ENCODE measurements at places on chromosomes 5 and 9. TPM values are rescaled to one million over a fixed set of nuclear protein-coding genes. Genes with fewer than 3 reads are reported as not detected.

Gene NSD1
- total RNA-seq, result 14.3 TPM

GRCh38 chr9:99262949-99263418 lies 40.9 kb downstream of the SEC61B start:
- no peak for DNase-seq

Gene SIT1
- not detected for total RNA-seq

DNA sequence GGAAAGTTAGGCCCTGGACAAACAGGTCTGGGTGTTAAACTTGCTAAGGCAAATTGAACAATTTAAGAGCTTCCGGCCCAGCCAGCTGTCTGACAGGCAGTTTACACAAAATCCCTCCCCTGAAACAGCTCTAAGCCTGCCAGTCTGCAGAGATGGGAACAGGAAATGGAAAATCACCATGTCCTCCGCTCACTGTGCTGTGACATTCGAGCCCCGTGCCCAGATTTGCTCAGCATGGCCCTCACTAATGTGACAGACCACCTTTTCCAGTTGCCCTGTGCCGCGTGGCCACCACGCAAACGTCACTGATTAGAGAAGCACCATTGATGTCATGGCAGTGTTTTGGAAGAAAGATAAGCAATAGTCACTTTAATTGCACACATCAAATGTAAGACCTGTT lies 41.0 kb downstream of the CCNJL start:
- no peak for DNase-seq

DNA sequence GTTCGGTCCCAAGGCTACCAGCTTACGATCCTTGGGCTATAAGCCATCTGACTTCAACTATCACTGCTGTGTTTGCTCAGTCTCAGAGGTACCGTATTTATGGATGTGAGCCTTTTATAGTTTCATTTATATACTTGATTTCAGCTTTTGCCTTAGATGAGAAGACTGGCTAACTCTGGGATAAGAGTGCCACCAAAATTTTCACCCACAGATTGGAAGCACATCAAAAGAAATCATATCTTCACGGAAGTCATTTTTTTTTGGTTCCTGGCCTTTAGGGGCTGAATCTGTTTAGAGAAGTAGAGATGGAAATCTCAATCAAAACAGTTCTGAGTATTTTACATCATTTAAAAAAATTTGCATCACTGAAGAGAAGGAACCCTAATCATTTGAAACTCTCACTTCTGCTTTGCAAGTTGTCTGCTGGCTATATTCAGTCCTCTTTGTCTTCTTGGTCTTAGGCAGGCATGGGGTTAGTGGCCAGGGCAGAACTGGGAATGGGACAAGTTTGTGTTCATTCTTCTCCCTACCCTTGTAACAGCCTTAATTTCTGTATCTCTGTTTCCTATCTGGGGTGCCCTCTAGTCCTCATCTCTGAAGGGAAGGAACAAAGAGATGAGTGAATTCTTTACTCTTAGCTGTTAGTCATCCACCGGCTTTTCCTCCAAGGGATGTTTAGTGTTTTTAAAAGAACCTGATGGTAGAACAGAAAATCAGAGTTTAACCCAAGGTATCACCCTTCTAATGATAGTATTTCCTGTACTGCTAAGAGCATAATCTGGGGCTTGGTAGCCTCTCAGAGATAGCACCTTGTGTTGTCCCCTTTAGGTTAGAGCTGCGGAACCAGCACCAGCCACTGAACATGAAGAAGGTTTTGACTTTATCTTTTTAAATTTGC lies 14.1 kb upstream of the TNFAIP8 start:
- no peak for DNase-seq

Gene FBP1
- not detected for total RNA-seq

Data from HT1080 (cell line).